Retinal pigment epithelial cell (primary cell): ENCODE measurements at places on chromosomes 11 and 22.

GRCh38 chr11:72333661-72334060, 89.7 kb upstream of the PHOX2A start:
- DNase-seq = no peak

DNA sequence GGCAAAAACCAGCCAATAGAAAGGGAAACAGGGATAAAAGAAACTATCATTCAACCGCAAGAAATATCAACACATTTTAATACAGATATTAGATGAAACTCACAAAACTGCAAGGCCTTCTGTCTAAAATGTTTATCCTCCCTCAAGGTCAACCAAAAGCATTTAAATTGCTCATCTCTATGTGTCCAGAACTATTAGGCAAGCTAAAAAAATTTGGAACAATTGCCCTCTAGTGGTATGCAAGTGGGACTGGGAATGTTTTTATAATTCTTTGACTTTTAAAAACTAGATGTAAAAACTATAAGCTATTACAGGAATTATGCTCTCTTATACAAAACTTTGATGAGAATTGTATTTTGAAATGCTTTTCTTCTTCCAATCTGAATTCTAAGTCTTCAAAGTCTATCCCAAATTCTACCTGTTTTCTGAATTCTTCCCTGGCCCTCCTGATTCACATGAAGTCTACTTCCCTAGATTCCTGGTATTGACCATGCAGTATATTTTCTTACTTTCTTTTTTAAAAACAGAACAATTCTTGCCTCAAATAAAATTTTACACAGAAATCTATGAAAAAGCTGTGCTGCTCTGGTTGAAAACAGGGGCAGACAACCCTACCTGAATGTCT, 4.9 kb downstream of the CWC15 start:
- DNase-seq = no peak

GRCh38 chr22:33409079-33409478, 350.9 kb upstream of the SYN3 start:
- DNase-seq = no peak

DNA sequence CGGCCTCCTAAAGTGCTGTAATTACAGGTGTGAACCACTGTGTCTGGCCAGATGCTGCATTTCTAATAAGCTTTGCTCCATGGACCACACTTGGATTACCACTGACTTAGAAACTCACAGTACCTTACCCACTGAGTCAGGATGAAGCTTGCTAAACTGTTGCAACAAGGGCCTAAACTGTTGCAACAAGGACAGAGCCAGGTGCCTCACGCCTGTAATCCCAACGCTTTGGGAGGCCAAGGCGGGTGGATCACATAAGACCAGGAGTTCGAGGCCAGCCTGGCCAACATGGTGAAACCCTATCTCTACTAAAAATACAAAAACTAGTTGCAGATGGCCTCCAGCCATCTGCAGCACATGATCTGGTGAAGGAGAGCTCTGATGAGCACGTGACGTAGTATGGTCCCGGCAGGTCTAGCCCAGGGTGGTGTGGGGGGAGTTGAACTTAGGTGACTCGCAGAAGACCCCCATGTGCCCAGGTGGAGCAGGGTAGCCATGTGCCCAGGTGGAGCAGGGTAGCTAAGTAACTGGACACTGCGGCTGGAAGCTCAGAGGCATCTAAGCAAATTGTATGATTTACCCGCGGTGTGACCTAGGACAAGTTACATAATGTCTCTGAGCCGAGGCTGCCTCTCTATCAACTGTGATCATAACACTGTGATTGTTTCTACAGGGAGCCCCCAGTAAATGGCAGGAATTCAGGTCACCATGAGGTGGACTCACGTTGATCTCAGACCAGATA, 8.4 kb downstream of the SLC25A45 start:
- DNase-seq = no peak

DNA sequence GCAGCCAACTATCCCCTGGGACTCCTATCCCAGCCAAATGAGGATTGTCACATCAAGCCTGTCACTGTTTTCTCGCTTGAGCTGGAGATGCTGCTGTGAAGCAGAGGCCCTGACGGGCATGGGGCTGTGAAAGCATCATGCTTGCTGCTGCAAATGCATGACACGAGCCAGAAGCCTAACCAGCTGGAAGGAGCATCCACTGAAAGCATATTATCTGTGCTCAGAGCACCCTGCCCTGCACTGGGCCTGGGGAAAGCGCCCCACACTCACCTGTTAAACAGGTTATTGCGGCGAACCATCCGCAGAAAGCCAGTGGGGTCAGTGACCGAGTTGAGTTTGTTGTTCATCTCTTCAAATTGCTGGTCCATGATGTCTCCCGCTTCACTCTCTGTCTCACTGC, 110.9 kb upstream of the PITPNB start:
- no peak for DNase-seq

- DNase-seq = no peak
Observed at GRCh38 chr22:29973269-29973668, 90.3 kb downstream of the MTMR3 start.

DNA sequence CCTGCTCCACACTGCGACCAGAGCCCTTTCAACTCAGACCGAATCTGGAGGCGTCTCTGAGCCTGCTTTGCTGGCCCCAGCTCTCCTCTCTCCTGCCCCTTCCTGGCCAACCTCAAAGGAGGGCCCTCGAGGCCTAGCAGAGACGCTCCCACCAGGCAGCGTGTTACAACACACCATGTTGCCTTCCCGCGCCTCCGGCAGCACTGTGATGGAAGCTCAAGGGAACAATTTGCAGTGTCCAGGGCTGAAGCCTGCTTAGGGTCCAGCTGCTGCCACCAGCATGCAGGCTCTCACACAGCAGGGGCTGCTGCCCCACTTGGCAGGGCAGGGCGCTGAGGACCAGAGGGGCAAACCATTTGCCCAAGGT, 18.4 kb downstream of the LINC01488 start:
- no peak for DNase-seq

GRCh38 chr11:42249401-42249800, 789.9 kb upstream of the LRRC4C start:
- no peak for DNase-seq

- no peak for DNase-seq
Observed at GRCh38 chr11:112310419-112310818, 49.8 kb upstream of the PLET1 start.

GRCh38 chr11:88231894-88232482, 56.7 kb upstream of the RAB38 start:
- peak; percentile 2 for DNase-seq

DNA sequence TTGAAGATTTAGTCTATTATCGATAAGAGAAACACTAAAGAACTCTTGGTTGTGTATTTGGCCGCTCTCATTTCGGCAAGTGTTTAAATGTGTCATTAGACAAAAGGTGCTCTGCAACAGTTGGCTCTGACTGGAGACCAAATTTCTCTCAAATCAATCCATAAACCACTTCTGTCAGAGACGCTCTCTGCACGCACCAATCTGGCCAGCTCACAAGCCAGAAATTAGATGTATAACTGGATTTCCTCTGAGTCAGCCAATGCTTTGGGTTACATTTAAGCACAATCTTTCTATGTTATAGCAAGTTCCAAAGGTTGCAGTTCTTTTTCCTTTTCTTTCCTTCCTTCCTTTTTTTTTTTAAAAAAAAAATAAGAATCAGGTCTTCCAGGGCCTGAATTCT, 17.6 kb upstream of the PARVA start:
- DNase-seq = no peak

DNA sequence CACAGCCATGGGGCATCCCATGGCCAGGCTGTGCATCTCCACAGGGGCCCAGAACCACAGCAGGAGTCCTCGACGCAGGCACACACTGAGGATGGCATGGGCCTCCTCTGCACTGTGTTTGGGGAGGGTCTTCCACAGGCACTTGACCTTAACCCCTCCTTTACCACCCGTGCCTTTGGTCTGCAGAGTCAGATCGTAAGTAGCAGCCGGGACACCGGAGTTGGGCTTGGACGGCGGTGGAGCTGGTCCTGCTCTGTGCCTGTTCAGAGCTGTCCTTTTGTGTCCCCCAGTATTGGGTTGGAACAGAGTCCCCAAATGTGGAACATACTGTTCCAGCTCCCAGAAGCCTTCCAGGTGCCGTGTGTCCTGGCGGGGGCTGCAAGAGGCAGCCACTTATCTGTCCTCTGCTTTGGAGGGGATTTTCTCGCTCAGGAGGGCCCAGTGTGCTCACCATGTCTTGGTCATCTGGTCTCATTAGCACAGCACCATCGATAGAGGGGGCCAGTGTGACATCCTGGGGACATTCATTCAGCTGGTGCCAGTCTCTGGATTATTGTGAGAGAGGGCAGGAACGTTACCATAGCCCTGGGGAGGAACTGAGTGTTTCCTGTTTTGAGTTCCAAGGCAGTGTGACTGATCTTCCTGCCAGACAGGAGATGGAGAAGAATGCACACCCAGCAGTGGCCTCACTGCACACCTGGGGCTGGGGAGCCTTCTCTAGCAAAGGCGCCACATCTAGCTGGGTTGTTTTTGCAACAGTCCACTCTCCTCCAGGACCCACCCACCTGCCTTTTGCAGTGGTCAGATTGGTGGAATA, 12.4 kb downstream of the CRELD2 start:
- DNase-seq = no peak

DNA sequence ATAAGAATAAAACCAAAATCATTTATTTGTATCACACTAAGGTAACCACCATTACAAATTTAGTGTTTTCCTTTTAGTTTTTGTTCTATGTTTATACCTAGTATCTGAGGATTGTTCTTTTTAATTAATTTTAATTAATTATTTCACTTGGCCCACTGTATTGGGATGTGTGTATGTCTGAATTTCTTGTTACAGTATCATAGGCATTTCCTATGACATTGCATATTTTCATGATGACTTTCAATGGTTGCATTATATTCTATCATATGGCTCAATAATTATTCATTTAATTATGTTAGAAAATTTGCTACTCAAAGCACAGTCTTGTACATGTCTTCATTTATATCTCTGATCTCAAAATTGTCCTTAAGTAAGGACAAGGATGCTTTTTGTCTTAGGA, 41.0 kb downstream of the C11orf71 start:
- DNase-seq = no peak

- no peak for DNase-seq
Observed at GRCh38 chr11:115664313-115664712, 160.1 kb upstream of the CADM1 start.

- DNase-seq = no peak
Observed at GRCh38 chr22:47757741-47758140, 995.3 kb downstream of the TBC1D22A start.
